NCI-H2081 treated with DMSO at 0.1 percent for 48 hours (cell line): ENCODE measurements at places on chromosomes 4 and X.

DNA sequence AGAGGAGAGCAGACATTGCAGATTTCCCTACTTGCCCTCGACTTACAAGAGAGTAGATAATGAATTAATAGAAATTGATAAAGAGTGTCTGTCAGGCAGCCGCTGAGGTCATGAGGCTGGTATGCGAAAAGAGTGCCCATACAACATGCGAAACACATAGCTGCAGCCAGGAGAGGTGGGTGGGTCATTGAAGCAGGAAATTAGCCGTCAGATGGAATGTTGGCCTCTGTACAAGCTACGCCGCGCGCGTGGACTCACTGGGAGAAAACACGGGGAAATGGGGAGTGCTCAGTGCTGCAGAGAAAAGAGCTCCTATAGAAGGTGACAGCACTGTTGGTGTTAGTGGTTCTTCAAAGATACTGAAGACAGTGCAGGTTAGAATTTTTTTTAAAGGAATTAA, 125.1 kb downstream of the RAPGEF2 start:
- DNase-seq = no peak

- no peak for DNase-seq
These were observed at the start of gene HAND2 for GRCh38 chr4:173529477-173530325. Gene HAND2, minus strand, starts transcription at chr4:173530229. Its CDS starts 940 bp downstream, at chr4:173529289.

DNA sequence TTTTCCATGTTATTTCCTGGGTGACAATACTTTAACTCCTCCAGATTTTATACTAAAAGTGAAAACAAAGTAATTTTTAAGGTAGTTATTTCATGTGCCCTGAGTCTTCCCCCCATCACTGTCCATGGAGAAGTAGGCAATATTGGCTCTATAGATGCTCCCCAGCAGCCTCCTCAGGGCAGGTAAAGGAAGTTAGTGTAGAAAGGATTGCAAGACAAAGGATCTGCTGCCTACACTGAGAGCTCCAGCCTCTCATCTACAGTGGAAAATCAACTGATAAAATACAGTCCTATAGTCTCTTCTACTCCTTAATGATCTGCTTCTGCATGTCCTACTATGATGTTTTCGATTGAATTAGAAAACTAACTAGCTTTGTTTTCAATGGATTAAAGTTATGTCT, 8.5 kb downstream of the POU3F4 start:
- no peak for DNase-seq

DNA sequence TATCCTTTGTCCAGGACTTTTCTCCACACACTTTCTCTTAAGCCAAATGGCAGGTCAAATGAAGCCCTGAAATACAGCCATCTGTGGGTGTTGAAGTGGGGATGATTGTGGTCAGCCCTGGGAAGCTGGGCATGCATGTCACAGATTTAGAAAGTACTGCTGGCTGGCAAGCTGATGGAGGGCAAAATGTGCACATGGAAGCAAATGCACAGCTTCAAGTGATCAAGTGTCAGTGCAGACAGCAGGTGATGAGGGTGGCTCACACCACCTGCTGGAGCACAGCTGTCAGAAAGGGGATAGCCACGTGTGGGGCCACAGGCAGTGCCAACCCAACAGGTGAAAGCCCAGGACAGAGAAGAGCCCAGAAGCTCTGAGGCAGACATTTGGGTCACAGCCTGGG, 40.3 kb upstream of the ATXN3L start:
- DNase-seq = no peak

- DNase-seq = no peak
These were observed 108.3 kb downstream of the SHROOM3 start for GRCh38 chr4:76543378-76543777.

DNA sequence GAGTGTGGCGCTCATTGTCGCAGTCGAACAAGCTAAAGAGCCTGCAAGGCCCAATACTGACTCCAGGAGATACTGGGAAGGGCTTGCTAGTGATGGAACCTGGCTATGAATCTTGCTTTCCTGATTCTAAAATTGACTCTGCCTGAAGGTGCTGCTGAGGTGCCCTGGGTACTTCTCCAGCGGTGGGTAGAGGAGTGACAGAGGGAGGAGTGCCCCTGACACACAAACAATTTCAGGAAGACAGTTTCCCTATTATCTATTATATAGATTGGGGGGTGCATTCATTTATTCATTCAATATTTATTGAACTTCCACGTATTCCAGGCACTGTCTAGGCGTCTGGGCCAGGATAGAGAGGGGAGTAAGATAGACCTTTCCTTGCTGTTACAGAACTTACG, 339.2 kb upstream of the GATB start:
- DNase-seq = no peak

DNA sequence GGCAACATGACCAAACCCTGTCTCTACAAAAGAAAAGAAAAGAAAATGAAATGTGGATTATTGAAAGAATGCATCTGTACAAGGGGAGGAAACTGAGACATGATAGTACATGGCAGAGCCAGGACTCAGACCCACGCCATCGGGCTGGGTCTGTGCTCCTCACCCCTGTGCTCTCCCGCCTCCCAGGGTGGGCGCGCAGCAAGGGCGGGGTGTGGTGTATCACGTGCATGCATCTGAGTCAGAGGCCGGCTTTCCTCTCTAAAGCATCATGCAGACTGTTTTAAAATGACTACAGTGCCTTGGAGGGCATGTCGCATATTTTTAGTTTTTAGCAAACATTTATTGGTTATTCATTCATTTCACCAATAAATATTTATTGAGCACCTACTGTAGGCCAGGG, 47.8 kb downstream of the HTT-AS start:
- DNase-seq = no peak
